ENCODE measurements at places on chromosomes 3 and 15.

GRCh38 chr3:5731100-5731499, 543.6 kb downstream of the EDEM1 start:
- DNase-seq, result no peak

DNA sequence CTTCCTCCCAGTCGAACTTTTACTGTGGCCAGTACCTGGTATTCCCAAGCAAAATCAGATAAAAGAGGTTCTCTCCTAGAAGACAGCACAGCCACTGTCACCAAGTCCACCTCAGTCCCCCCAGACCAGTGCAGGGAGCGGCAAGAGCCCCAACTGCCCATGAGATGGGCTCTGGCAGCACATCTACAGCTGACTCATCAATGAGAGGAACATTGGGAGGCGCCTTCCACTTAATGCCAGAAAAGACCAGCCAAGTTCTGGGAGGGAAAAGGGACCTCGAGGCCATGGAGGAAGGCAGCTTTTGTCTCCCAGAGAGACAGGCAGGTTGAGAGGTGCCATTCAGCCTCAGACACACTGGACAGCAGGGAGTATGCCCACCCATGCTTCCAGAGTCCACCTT, 28.2 kb downstream of the POC1A start:
- no peak for DNase-seq

- no peak for DNase-seq
Measured at GRCh38 chr3:189307963-189308362, 136.2 kb downstream of the TPRG1 start.

DNA sequence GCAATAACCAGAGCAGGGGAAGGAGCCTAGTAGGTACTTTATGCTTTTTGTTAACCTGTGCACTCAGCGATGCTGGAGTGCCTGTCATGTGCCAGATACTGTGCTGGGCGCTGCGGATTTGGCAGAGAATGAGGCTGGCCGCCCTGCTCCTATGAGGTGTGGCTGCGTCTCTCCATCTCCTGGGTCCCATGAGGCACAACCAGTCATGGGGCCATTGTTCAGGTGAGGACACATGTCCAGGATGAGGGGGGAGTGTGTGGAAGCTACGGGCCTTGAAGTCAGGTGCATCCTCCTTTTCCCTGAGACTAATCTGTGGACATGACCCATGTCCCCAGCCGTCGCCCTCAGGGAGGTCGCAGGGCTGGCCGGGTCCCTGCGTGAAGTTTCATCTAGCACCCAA, 963 bp upstream of the TXNRD3 start:
- DNase-seq, result no peak

Measured in iPS DF 19.7 (cell line).